ENCODE measurements at places on chromosomes 4 and X.

DNA sequence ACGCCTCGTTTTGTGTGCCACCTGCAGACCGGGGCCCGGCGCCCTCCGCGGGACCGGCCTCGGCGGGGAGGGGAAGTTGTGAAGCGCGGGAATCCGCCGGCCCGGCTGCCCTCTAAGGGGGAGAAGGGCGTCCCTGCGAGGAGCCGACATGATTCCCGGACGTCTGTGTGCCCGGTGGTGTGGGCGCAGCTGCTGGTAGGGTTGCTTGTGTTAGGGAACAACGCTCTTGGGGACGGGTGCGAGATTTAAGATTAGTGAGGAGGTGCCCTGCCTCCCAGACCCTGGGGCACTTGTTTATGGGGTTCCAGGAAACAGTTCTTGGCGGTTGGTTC is 627 bp downstream of the CDKN2AIP start:
- peak; percentile 38 for DNase-seq

DNA sequence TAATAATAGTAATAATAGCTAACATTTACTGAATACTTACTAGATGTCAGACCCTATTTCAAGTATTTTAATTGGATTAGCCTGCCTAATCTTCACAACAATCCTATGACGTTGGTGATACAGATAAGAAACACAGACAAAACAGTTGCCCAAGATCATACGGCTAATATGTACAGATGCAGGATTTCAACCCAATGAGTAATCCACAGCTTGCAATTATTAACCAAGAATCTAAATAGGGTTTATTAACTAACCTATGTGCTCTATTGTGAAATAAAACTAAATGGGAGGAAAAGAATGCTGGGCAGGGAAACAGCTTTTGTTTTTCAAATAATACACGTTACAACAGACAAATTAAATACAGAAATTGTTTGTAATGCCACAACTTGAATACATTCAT is 23.4 kb downstream of the FBXO8 start:
- peak; percentile 28 for DNase-seq

DNA sequence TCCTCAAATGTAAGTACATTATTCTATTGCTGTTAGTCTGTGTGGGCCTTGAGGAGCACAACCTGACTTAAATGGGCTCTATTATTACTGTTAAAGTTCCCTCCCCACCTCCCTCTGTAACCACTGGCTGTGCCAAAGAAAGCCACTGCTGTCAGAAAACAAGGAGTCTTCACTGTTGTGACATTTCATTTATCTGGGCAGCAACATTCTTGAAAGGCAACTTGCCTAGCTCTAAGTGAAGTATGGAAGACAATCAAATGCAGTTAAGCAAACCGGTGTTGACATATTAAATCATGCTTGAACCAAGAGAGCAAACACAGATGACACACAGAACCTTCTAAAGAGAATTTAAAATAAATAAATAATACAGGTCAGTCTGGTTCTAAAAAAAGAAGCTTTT is 81.0 kb downstream of the EPHA5 start:
- DNase-seq, result no peak

- no peak for DNase-seq
These were observed 1.3 kb downstream of the NEXMIF start for GRCh38 chrX:74923942-74924448.

GRCh38 chr4:47145630-47146029 is 114.3 kb downstream of the GABRB1 start:
- DNase-seq, result peak; percentile 84

GRCh38 chr4:126440297-126440696 is 1125.5 kb downstream of the FAT4 start:
- no peak for DNase-seq

DNA sequence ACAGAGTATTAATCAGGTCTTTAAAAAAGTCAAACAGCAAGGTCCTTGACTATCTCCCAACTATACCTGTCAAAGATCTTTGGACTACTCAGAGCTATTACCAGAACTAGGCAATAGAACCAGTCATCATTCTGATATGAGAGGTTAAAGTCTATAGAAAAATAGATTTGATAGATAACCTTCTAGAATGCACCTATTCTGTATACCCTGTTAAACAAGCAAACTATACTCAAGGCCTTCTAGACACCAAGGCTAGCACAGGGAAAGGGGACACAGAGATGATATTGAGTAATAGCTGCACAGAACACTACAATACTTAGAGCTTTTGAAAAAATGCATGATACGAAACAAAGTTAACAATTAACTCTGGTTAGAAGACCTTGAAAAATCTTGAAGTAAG is 149.5 kb downstream of the NR3C2 start:
- DNase-seq, result no peak

GRCh38 chr4:109128589-109128988 is 173.9 kb downstream of the COL25A1 start:
- no peak for DNase-seq

GRCh38 chrX:76029385-76029784 is 143.5 kb upstream of the PBDC1 start:
- DNase-seq, result no peak

All from ELR (cell line).